HEK293T (cell line): ENCODE measurements at places on chromosomes 13 and 19.

- no peak for DNase-seq
Observed at GRCh38 chr13:102965802-102966201, 100.4 kb downstream of the SLC10A2 start.

- no peak for DNase-seq
Observed at GRCh38 chr19:13938301-13939064, at the start of gene PODNL1. TSS of gene PODNL1 (minus strand) at chr19:13938417. CDS start at chr19:13938181, 236 bp downstream.

DNA sequence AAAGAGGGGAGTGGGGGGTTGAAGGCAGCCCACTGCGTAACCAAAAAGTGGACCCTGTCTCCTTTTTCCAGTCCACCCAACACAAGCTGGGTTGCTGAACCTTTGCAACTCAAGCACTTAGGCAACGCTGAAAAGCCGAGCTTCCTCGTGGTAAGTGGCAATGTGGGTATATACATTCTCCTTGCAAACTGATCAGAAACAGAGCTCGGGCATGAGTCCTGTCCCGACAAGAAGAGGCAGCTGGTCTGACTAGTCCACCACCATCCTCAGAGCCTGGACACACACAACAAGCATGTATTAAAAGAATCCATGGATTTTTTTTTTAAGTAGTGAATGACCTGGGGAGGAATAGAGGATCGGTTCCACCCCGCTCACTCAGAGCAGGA is 240.6 kb upstream of the ZNF507 start:
- DNase-seq = no peak

DNA sequence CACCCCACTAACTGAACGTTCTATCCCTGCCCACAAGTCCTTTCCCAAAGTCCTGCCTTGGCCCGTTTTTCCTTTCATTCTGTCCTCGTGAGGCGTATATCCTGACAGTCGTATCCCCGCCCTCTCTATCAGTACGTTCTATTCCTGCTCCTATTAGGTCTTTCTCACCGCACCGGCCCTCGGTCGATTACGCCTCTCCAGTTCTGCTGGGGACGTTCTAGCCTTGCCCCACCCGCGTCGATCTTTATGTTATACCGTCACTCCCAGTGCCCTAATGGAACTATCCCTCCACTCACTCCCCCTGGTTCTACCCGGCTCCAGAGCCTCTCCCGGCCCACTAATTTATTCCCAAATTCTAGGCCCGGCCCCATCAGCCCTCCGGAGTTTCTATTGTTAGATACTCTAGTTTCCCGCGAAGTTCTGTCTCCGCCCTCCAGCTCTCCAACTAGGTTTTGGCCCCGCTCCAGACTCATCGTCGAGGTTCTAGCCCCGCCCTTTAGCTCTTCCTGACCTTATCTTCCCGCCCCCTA is 2.0 kb downstream of the PLAUR start:
- DNase-seq = no peak

- no peak for DNase-seq
Observed at GRCh38 chr19:19061506-19061905, 2.3 kb upstream of the SLC25A42 start.

DNA sequence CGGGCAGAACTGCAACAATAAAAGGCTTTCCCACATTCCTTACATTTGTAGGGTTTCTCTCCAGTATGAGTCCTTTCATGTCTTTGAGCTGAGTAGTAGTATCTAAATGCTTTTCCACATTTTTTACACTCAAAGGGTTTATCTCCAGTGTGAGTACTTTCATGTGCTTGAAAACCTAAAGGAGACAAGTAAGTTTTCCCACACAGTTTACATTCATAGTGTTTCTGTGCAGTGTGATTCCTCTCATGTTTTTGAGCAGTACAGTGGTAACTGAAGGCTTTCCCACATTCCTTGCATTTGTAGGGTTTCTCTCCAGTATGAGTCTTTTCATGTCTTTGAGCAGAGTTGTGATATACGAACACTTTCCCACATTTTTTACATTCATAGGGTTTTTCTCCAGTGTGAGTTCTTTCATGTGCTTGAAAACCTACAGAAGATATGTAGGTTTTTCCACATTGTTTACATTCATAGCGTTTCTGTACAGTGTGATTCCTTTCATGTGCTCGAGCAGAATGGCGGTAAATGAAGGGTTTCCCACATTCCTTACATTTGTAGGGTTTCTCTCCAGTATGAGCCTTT is 47.0 kb downstream of the ZNF44 start:
- no peak for DNase-seq

- DNase-seq = no peak
Observed at GRCh38 chr13:92575777-92576176, 650.8 kb upstream of the GPC6 start.

DNA sequence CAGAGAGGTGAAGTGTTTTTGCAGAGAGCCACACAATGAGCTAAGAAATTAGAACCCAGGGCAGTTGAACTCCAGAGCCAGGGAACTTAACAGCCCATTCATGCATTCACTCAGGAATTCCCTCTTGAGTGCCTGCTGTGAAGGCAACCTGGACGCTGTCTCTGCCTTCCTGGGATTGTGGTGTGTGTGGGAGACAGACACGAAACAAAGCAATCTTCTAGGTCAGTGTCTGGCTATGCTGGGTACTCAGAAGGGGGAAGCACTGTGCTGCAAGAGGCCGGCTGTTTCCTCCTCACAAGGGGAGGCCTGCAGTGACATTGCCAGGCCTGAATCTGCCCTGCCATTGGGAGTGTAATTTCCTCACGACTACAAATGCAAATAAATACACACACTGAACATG is 9.7 kb downstream of the BCKDHA start:
- DNase-seq = no peak

GRCh38 chr13:36639610-36640009 is 34.2 kb upstream of the SERTM1 start:
- no peak for DNase-seq

DNA sequence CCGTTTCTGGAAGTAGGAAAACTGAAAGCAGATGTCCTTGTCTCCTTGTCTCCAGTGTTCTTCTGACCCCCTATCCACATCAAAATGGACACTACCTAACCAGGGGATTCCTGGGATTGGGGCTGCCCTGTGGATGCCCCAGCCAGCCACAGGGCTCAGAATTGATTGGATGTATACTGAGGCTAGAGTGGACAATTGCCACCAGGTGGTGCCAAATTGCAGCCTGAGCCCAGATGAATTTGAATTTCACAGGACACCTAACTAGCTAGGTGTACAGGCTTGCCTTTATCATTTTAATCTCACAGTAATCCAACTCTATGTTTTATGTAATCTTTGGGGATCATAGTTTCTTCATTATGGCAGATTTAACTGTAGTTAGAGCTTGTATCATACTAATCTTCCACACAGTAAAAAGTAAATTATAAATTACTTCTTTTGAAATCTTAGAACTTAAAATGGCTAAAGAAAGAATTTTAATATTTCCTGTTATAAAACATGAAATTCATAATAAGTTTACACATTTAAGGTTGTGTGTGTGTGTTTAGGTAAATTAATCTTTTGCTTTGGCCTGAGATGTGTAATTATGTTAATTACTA is 58.0 kb downstream of the PIBF1 start:
- peak; percentile 86 for DNase-seq

DNA sequence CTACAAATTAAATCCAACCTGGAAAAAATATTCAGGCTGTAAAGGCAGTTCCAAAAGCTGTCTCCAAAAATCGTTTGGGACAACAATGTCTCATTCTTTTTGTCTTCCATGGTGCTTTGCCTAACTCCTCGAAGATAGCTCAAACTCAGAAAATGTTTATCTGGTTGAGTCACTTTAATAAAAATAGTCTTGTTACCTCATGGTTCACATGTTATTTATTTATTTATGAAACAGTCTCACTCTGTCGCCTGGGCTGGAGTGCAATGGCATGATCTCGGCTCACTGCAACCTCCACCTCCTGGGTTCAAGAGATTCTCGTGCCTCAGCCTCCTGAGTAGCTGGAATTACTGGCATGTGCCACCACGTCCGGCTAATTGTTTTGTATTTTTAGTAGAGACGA is 4.9 kb upstream of the BRD4 start:
- DNase-seq = no peak

DNA sequence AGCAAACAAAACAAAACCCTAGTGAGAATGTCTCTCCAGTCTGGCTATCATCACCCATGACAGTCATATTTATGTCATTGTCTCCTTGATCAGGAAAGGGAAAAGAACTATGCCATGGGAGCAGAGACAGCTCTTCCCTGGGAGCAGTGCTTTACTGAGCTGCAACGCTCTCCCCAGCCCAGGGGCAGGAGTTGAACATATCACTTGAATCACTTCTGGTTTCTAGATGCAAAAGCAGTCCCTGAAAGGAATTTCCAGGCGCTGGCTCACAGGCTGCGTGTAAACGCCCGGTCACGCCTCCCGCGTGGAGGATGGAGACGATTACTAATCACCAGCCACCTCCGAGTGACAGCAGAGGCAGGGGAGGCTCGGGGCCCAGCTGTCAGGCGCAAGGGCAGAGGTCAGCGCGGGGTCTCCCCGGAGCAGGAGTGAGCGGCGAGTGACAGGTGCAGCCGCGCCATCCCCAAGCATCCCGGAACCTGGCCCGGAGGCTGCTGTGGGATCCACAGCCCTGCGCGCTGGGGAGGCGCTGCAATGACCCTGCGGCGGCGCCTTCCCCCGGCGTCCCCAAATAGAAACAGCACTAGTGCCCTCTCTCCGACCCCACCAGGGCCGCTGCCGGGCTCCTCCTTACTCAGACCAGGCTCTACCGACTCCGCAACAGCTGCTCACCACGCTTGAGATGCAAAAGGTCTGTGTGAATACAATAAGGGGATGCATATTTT is 23.5 kb upstream of the DCLK1 start:
- no peak for DNase-seq

- peak; percentile 94 for DNase-seq
Observed at GRCh38 chr19:12881172-12881808, at the start of gene DNASE2. TSS of gene DNASE2 (minus strand) at chr19:12881449. CDS start at chr19:12881375, 74 bp downstream.

GRCh38 chr13:21075379-21076249 is 14.2 kb upstream of the LATS2 start:
- no peak for DNase-seq

GRCh38 chr13:45799451-45799850 is 52.1 kb downstream of the SIAH3 start:
- no peak for DNase-seq

GRCh38 chr13:96934889-96935489 is 59.3 kb downstream of the OXGR1 start:
- DNase-seq = no peak

DNA sequence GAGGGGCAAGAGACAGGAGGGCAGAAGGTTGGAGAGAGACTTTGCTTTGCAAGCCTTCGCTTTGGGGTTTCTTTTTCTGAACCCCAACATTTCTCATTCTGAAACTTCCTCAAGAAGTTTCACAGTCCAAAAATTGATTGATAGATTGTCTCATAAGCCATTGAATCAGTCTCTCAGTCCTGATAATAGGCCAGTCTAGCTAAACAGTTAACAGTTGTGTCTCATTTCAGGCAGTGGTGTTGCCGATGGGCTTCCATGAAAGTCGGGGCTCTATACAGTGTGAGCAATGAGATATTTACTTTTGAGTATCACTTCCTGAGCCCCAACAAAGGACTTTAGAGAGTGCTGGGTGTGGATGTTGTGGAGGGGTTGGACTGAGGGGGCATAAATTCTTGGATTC is 26.5 kb upstream of the SPRY2 start:
- no peak for DNase-seq

GRCh38 chr13:23797276-23797903 is 91.8 kb downstream of the MIPEP start:
- DNase-seq = no peak

- DNase-seq = no peak
Observed at GRCh38 chr13:62931853-62932252, 1516.2 kb upstream of the PCDH20 start.

GRCh38 chr19:19214892-19215291 is 3.1 kb downstream of the NCAN start:
- peak; percentile 74 for DNase-seq

DNA sequence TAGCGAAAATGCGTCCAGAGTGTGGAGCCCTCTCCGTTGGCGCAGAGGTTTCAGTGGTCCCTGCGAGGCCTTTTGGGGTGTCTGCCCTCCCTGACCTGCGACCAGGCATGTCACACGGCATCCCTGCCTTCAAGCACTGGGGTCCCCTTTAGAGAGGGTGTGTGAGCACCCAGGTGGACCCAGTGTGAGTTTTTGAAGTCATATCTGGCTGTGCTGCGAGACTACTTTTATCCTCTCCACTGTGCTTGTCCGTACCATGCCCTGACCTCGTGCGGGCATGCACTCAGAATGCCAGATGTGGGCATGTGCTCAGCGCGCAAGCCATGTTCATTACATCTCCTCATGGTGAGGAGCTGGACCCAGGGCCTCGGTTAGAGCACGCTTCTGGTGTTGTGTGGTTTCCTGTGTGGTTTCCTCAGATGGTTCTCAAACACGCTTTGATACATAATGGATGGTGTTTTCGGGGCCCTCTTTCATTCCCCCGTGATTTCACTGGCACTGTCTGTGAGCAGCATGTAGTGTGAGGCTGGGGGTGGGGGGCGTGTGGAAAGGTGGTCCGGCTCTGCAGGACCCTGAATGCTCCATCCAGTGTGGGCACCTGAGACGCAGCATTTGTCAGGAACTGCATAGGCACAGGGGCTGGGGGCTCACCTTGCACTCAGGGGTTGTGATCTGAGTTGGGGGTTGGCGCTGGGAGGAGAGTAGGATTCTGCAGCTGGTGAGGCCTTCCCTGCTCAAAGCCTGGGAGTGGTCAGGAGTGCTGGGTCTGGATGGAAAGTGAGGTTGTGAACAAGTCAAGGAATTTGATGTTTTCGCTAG is 2.3 kb downstream of the TFDP1 start:
- DNase-seq = no peak

GRCh38 chr19:30371161-30371836 is 885 bp upstream of the ZNF536 start:
- DNase-seq = no peak
